Heart left ventricle (tissue), 16 donors: ENCODE measurements at places on chromosomes 3 and 15.

DNA sequence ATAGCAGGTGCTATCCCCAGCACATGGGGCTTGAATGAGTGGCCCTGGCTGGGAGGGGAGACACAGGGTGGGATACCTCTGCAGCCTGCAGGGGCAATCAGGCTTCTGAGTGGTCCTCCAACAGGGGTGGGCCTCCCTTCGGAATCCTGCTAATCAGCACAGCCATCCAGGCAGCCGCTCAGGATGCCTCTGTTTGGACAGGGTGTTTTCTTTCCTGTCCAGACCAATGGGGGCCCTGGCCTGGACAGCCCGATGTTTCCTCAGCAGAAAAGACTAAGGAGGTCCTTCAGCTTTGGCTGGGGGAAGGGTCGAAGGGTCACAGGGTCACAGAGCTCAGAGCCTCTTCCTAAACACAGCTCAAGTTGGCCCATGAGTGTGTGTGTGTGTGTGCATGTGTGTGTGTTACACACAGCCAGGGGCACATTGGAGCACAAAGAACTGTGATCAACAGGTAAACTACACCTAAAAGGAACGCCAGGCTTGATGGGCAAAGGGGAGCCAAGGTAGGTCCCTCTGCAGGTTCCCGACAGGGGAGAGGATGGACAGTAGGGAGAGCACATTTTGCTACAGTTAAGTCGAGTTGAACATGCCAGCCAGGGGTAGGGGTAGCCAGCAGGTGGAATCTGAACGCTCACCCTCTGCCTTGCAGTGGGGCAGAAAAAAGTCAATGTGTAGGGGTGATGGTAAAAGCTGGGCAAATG, 1.1 kb upstream of the HAPLN3 start:
- DNase-seq: no peak

DNA sequence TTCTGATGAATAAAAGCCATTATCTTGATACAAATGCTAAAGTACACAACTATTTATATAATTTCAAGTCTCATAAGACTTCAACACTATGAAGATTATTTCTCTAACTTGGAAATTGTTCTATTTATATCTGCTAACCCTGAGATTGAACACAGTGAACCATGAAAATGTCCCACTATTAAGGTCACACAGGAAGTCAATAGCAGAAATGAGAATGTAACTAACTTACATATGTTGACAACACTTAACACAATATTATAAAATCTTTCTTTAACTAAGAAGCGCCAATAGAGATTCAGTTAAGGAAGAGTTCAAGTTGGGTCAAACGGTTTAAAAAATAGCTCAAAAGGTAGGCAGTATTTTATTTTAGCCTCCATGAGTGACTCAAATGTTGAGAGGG, 551.8 kb upstream of the CBLB start:
- no peak for DNase-seq

- DNase-seq: no peak
Measured at GRCh38 chr3:95905182-95905581, 909.2 kb upstream of the EPHA6 start.

DNA sequence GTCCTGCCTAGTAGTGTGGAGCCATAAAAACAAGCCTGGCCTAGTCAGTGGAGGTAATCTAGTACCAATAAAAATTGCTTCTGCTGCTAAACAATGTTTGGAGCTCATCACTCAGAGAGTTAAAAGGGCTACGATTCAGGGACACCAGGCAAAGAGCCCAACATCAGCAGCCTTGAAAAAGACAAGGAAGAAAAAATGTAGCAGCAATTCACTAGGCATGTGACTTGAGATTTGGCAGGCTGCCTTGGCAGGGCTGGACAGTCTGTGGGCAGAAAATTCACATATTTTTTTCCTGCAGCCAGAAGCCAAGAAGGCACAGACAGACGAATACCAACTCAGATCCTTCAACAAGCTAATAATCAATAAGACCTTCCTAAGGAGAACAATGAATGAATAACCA, 47.2 kb downstream of the IGSF11 start:
- peak; percentile 41 for DNase-seq

GRCh38 chr3:117893001-117893400, 1141.6 kb downstream of the IGSF11 start:
- no peak for DNase-seq

- DNase-seq: no peak
Measured at GRCh38 chr3:66639809-66640356, 139.1 kb upstream of the LRIG1 start.

DNA sequence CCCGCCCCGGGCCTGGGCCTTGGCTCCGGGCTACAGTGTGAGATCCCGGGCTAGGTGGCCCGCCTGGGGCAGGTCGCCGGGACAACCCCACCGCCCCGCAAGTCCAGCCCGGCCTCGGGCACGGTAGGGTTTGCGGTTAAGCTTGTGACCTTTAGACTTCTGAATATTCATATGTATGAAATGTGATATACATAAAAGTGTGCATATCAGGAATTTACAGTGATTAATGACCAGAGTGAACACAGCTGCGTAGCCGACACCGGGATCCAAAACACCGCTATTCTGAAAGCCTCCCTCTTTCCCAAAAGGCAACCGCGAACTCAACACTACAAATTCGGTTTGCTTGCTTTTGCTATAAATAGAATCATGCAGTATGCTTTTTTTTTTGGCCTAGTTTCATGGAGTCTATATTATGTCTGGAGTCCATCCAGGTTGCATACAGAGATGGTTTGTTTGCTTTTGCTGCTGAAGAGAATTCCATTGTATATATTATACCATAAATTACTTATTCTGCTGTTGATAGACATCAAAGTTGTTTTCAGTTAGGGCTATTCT, 636 bp upstream of the SNRPA1 start:
- no peak for DNase-seq

GRCh38 chr15:25799906-25800700, 63.0 kb downstream of the ATP10A start:
- DNase-seq: no peak

DNA sequence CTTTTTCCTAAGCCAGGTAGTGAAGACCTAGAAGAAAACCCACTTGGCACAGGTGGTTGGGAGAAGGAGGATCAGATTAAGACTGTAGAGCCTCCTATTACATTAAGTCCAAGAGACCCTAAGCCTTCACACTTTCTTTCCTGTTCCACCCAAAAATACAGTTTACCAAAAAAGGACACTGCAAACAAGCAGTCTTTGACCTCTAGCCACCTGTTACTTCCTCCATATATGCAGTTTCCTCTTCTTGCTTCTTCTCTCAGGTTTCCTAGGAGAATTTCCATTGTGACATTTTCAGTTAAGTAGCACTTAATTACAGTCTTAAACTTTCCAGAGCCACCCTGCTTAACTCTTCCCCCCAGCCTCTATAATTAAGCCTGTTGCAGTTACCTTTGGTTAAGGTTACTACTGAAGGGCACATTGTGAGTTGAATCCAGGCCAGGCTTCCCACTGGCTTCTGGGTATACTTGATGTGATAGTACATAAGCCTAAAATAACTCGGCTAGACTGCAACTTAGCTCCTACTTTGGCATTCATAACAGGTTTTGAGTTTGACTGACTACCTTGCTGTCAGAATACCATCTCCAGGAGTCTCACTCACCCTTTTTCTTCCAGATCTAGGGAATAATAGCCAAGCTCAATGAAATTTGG, 114.2 kb upstream of the UMPS start:
- DNase-seq: peak; percentile 87

- no peak for DNase-seq
Measured at GRCh38 chr15:77475898-77476297, 55.2 kb downstream of the HMG20A start.

- DNase-seq: no peak
Measured at GRCh38 chr3:45994419-45995235, 997 bp downstream of the FYCO1 start.

DNA sequence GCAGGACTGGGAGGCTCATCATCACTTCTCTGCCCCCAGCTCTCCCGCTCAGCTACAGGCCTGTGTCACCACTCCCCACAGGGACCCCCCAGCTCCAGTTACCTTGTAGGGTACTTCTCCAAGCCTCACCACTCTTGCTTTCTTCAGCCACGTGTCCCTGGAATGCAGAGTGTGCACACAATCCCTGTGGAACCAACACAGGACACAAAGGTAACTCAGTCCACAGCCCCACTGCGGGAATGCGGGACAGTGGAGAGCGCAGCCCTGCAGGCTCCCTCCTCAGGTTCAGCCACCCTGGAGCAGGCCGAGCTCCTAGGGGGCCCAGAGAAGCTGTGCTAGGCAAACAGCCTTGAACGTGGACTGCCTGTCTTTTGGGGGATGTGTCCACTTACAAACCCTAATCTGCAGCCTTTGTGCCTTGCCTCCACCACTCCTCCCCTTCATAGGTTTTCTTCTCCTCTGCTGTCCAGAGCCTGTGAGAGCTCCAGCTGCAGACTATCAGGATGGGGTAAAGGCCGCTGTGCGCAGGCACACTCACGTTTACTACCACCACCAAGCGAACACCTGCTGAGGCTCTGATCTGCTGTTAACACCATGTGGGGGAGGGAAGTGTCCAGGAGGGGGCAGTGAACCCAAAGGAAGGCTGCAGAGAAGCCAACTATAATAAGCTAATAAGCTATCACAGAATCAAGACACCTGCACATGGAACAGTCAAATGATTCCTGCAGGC, 26.0 kb downstream of the XPC start:
- DNase-seq: no peak

DNA sequence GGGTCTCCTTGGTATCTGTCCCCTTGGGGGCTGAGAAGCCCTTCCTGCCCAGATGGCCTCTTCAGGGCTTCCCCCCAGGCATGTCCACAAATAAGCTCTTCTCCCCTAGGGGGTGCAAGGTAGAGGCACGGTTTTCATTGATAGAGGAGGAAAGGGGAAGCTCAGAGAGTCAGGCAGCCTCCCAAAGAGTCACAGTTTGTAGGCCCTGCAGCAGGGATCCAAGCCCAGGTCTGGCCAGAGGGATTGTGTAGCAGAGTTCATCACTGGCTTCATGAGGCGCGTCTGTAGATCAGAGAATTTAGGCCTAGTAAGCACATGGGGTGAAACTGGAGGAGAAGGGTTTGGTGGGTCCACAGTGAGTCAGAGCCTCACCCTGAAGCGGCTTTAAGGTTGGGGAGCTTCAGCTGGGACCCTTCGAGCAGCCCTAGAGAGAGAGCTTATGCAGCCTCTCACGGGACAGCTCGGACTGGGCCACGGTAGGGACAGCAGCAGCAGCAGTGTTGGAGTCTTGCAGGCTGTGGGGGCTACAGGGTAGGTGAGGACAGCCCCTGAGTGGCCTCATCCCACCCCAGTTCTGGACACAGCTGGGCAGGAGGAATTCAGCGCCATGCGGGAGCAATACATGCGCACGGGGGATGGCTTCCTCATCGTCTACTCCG, 37.5 kb upstream of the ESYT3 start:
- DNase-seq: no peak

DNA sequence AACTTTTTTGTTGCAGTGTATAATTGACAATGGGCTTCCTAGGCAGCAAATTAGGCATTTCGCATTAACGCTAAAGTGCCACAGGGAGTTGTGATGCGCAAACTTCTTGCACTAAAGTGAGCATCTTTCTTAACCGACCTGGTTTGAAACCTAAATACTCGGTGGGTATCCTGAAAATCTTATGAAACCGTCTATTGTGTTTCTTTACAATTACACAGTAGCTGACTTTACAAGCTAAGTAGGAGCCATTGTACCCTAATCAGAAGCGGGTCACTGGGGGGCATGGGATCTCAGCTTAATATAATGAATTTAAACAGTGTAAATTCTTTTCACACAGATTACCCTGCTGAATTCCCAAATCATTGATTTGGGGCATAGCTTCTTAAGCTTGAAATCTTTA, 328.0 kb downstream of the KCNH8 start:
- no peak for DNase-seq

DNA sequence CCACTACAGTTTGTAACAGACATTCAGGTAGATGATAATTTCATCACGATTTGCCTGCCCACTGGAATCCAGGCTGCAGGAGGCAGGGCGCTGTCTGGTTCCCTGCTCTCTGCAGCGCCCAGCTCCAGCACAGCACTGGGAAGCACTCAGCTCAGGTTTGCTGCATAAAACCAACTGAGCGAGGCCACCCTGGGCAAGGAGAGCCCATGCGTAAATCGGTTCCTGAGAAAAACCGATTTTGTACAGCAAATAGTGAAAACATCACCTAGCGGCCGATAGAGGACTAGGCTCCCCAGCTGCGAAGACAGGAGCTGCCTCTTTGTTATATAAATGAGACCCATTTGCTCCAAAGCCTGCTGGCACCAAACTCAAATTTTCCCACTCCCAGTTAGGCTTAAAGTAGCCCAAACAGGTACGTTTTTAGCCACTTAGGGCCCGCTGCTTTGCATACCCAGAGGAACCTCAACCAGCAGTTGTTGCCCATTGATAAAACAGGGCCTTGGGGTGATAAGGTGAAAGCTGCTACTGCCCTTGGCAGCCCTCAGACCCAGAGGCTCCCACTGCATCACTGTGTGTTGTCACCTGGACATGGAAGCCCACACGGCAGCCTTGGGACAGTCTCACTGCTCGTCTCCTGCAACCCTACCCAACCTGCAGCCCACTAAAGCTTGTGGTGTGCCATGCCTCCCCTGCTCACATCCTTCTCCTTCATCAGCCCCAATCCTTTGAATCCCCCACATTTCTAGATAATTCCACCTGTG, 47.5 kb downstream of the ALDH1L1 start:
- no peak for DNase-seq

- no peak for DNase-seq
Measured at GRCh38 chr3:58200846-58201355, 9.9 kb downstream of the DNASE1L3 start.

- no peak for DNase-seq
Measured at GRCh38 chr3:149369991-149370866, 7.2 kb downstream of the TM4SF1 start.

GRCh38 chr15:49242820-49243219, 72.8 kb downstream of the GALK2 start:
- DNase-seq: no peak

DNA sequence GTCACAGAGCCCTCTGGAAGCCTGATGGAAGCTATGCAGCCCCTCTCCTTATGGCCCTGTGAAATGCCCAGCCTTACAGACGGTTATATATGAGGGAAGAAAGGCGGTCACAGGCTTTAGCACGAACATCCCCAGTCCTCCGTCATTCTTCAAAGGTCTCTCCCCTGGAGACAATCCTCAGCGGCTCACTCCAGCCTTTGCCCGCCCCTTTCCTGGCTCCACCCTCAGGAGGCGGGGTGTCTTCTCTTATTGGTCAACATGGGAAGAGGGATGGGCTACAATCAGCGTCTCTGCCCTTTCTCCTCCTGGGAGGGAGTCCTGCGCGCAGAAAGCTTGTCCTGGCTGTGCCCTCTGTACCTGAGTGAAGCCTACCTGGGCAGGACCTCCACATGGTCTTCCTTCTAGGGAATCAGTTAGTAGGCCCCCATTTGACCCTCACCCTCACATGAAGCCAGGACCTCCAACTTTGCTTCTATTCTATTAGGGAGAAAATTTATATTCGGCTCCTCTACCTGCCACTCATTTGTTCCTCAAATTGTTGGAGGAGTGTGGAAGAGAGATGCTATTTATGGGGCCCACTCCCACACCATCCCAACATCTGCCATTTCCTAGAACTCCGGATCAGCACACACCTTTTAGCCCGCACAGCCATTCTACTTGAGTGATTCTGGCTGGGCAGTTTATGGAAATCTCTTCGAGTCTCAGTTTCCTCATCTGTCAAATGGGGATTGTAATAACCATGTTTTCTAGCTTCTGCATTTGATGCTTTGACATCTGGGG, 112.9 kb upstream of the SLC6A11 start:
- no peak for DNase-seq

GRCh38 chr15:69451951-69452691, 497 bp upstream of the RPLP1 start:
- DNase-seq: no peak

- no peak for DNase-seq
Measured at GRCh38 chr3:184601576-184602371, 40.2 kb downstream of the EPHB3 start.
